EH (cell line): ENCODE measurements at places on chromosomes 2 and 18.

- DNase-seq, result no peak
Observed at GRCh38 chr2:42250925-42251324, 81.8 kb downstream of the EML4 start.

- DNase-seq, result peak; percentile 80
Observed at GRCh38 chr2:150075831-150076230, 411.6 kb downstream of the RND3 start.

DNA sequence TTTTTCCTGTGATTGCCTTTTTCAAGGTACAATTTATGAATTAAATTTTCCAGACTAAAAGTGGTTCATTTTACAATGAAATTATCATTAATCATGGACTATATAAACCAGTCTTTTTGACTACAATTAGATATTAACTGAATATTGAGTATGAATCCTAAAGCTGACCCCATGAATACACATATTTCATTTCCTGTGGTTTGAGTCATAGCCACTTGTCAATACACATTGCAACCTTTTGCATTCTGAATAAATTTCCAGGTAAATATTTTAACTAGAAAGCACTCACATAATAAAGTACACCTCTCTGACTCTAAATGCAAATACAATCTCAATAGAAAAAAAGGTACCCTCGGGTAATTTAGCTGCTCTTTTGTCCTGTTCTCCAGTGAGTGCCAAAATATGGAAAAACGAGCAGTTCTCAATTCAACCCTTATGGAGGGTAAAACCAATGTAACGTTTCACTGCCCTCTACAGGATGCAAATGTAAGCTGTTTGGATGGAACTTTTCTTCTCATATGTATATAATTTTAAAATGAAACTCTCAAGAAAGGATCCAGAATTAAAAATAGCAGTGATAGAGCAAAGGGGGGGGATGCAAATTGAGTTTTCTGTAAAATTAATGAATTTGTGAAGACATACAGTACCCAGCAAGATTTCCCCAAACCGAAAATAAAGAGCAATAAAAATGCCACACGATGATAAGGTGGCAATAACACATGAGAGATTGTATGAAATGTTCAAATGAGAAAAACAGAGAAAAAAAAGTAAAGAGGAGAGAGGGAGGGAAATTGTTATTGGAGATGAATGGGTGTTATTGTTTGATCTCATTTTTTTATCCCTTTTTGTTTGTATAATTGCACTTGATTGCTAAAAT is 1795.7 kb upstream of the PIK3C3 start:
- peak; percentile 6 for DNase-seq

GRCh38 chr2:199742884-199743283 is 108.1 kb downstream of the FTCDNL1 start:
- DNase-seq, result no peak

- peak; percentile 58 for DNase-seq
Observed at GRCh38 chr2:200308546-200309295, 2.2 kb downstream of the SPATS2L start.
